Aorta (tissue), 5 donors: ENCODE measurements at places on chromosomes 11 and 22.

- no peak for DNase-seq
These were observed 58.0 kb downstream of the ARFGAP3 start for GRCh38 chr22:42799061-42799460.

DNA sequence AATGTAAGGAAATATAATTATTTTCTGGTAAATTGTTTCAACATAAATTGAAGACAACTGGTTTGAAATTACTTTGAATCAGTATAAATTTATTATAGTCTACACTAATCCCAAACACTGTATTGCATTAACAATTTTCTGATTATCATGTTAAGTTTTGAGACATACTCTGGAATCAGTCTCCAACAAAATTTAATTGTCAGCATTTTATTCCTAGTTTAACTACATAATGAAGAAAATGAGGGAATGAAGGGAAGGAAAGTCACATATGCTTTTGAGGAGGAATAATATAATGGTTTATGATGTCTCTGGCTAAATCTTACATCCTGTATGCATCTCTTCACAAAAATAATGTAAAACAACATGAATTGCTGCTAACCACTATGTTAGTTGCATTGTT, 14.2 kb downstream of the OR52E1 start:
- no peak for DNase-seq

DNA sequence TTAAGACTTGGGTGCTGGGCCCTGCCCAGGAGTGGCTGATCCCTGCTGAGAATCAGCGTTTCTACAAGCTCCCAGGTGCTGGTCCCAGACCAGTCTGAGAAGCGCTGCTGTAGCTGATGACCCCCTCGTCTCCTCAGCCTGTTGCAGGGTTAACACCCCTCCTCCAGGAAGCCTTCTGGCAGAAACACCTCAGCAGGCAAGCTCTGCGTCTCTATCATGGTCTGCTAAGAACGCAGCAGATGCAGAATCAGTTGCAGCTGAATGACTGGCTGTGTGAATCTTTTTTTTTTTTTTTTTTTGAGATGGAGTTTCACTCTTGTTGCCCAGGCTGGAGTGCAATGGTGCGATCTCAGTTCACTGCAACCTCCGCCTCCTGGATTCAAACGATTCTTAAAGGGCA, 132.5 kb downstream of the CACNA1I start:
- no peak for DNase-seq

DNA sequence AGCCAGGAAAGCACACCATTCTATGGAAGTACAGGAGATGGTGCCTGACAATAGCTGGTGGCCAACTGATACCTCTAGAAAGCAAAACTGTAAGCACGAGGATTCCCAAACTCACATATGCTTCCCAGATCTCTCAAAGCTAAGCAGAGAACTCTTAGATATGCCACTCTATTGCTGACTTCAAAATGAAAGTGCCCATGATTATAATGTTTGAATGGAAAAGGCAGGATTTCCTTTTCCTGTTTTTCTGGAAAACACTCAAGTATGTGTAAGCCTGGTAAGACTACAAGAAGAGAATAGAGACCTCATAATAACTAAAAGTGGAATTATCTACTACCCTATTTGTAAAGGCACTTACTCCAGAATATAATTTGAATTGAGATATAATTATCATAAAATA, 2.6 kb upstream of the CARD18 start:
- DNase-seq: no peak

DNA sequence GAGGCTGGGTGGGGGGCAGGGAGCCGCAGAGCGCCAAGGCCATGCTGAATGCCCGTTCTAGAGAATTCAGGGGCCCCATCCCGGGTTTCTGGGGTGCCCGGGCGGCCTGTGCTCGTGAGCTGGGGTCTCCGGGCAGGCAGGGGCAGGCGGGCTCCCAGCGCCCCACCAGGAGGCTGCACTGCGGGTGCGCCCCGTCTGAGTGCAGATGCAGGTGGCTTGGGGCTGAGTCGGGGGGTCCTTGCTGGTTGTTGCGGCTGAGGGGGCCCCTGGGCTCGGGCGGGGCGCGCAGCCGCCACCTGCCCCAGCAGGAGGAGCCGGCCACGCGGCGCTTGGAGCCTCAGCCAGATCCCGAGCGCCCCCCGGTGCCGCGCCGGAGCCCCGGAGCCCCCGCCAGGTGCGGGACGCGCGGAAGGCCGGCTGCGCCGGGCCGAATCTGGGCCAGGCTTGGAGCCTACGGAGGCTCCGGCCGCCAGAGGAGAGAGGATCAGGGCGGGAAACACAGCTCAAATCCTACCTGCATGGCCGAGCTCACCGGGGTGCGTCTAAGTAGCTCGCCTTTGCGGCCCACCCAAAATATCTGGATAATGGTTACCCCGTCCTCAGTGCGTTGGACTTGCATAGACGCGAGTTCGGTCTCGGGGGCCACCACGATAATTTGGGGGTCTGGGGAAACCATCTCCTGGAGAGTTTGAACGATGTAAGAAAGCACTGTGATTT, 590 bp upstream of the IGF2 start:
- DNase-seq: no peak

- DNase-seq: peak; percentile 54
These were observed 3.6 kb downstream of the USP35 start for GRCh38 chr11:78192223-78192719.

DNA sequence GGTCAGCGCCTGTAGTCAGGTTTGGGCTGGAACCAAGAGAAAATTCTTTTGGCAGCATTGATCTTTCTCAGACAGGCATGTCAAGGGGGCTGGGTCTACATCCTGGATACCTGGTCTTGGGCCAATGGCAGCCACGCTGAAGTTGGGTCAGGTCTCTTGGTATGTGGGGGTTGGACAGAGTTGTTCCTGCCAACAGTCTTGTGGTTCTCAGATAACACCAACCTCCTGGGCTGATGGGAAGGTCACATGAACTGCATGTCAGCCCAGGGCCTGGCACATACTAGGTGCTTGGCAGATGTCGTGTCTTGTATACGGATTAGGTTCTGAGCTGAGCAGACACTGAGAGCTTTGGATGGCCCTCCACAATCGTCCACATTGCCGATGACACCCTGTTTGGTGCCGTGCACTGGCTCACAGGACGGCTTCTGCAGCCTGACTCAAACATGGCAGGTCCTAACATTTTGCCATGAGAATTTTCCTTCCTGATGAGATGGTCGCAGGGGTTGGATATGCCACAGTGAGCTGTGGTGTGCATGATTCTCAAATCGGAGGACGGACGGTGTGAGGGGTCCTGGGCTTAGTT, 42.0 kb downstream of the FBLN1 start:
- DNase-seq: peak; percentile 71

GRCh38 chr22:49838771-49839717, 11.4 kb upstream of the BRD1 start:
- peak; percentile 46 for DNase-seq

- no peak for DNase-seq
These were observed 39.4 kb upstream of the CCDC34 start for GRCh38 chr11:27402450-27402849.

GRCh38 chr11:118145285-118146227, 7.1 kb downstream of the SCN4B start:
- DNase-seq: peak; percentile 91

- peak; percentile 60 for DNase-seq
These were observed 30.2 kb upstream of the BRSK2 start for GRCh38 chr11:1359556-1359955.

GRCh38 chr11:13769188-13769587, 100.7 kb downstream of the FAR1 start:
- DNase-seq: no peak
